ENCODE measurements at places on chromosomes 7 and 10.

DNA sequence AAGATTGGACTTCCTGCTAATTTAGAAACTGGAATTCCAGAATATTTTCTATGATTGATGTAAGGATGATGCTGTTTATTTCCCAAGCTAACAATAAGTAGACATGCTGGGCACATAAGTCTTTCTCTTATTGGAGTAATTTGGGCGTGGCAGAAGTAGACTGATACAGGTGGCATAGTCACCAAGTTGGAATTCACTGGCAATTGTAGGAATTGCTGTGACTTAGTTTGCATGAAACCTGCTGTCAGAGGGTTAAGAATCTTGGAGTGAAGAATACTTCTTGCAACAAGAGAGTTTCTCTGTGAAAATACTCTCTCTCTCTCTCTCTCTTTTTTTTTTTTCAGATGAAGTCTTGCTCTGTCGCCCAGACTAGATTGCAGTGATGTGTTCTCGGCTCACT lies 569.7 kb downstream of the REEP3 start:
- DNase-seq, result no peak

GRCh38 chr10:34905200-34905927 lies 90.3 kb upstream of the PARD3 start:
- DNase-seq, result no peak

DNA sequence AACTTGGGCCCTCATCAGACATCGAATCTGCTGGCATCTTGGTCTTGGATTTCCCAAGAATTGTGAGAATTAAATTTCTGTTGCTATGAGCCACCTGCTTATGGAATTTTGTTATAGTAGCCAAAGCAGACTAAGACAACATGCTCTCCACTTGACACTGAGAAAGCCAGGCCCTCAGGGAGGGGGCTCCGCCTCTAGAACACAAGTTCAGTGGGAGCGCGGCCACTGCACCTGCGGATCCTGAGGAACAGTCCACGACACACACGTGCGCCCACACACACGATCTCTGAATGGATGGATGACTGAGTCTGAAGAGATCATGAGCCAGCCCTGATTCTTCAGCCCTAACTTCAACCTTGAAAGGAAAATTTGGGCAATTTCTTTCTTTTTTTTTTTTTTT lies 73.7 kb downstream of the CTBP2 start:
- DNase-seq, result no peak

- no peak for DNase-seq
Observed at GRCh38 chr7:154907651-154908620, 95.0 kb downstream of the PAXIP1 start.

- peak; percentile 75 for DNase-seq
Observed at GRCh38 chr7:91880413-91881241, at the start of gene MTERF1. MTERF1 (minus strand) TSS chr7:91880702; CDS start chr7:91880083, 619 bp downstream.

- DNase-seq, result peak; percentile 90
Observed at GRCh38 chr10:44125879-44126278, 259.0 kb downstream of the CXCL12 start.

DNA sequence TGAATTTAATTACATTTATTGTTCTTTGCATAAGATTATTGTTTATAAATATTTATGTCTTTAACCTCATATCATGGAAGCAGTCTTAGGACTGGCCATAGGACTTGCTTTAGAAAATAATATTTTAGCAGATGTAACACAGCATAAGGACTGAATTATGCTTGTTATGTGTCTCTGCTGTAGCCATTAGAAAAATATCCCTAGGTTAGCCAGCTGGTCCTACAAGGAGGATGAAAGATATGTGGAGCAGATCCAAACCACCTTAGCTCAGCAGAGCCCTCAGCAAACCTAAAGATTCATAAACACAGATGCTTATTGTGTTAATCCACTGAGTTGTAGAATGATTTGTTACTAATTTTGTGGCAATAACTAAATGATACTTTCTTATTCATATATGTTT lies 166.0 kb upstream of the COL1A2 start:
- DNase-seq, result peak; percentile 4

- DNase-seq, result no peak
Observed at GRCh38 chr10:101250136-101250535, 20.9 kb upstream of the LBX1 start.

GRCh38 chr7:25895792-25896171 lies 256.2 kb upstream of the NFE2L3 start:
- no peak for DNase-seq

DNA sequence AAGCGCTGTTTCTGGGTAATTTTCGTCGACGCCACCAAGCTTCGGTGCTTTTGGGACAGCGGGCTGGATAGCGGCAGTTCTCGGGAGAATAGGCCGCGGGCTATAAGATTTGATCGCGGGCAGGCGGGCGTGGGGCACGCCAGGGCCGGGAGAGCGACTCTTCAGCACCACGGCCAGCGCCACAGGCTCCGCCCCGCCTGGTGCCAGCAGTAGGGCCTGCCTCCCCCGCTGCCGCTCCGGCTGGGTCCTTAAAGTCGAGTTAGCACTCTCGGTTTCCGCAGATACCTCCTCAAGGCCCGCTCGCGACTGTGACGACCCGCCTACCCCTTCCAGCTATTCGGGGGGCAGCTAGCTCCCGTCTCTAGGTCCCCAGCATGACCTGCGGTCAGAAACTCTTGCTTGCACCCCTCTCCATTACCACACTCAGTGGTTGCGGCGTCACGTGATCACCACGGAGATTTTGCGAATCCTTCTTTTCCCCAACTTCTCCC lies 9.4 kb downstream of the NXPH1 start:
- DNase-seq, result no peak

- DNase-seq, result no peak
Observed at GRCh38 chr7:29569648-29570047, 6.0 kb downstream of the PRR15 start.

GRCh38 chr10:109062371-109062770 lies 860.9 kb downstream of the XPNPEP1 start:
- no peak for DNase-seq

DNA sequence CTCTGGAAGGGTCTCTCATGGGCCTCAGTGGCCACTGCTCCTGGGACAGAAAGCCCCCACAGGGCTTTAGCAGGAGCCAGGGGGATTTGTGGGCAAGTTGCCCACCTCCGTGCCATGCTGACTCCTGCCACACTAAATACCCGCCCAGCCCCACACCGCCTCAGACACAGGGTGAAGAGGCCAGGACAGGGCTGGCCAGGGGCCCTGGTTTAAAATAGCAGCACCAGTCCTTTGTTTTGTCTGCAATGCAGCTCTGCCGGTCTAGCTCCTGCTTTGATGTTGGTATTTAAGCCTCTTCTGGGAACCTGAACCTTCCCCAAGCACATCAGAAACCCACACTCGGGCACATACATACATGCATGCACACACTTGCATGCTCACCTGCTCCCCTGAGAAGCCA lies 14.4 kb upstream of the TNRC18 start:
- no peak for DNase-seq

GRCh38 chr10:75043256-75044131 lies 68.0 kb upstream of the SAMD8 start:
- no peak for DNase-seq

GRCh38 chr7:144819566-144819965 lies 16.3 kb downstream of the TPK1 start:
- no peak for DNase-seq

- DNase-seq, result peak; percentile 85
Observed at GRCh38 chr7:73899731-73900142, 38.8 kb downstream of the TMEM270 start.

- DNase-seq, result no peak
Observed at GRCh38 chr10:103636492-103636891, 143.0 kb downstream of the NEURL1 start.

DNA sequence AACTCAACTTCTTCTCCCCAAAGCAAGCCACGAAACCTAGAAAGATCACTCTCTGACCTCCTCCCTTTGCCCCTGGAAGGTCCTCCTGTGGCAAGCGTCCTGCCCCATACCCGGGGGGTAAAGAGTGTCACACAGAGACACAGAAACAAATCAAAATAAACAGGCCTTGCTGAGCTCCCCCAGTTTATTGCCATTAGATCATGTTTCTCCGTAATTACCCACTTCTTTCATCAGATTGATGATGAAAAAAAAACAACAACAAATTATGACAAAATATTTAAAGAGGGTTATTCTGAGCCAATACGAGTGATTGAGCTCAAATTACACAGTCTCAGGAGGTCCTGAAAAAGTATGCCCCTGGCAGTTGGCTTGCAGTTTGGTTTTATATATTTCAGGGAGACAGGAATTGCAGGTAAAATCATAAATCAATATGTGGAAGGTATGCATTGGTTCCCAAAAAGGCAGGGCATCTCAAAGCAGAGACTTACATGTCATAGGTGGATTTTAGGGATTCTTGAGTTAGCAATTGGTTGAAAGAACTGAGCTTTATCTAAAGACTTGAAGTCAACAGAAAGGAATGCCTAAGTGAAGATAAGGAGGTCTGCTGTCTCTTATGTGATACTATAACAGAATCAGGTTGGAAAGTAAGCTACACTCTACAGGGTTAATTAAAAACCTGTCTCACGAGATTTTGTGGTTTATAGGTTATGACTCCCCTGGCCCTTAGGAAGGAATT lies 86.2 kb downstream of the APBB1IP start:
- no peak for DNase-seq

DNA sequence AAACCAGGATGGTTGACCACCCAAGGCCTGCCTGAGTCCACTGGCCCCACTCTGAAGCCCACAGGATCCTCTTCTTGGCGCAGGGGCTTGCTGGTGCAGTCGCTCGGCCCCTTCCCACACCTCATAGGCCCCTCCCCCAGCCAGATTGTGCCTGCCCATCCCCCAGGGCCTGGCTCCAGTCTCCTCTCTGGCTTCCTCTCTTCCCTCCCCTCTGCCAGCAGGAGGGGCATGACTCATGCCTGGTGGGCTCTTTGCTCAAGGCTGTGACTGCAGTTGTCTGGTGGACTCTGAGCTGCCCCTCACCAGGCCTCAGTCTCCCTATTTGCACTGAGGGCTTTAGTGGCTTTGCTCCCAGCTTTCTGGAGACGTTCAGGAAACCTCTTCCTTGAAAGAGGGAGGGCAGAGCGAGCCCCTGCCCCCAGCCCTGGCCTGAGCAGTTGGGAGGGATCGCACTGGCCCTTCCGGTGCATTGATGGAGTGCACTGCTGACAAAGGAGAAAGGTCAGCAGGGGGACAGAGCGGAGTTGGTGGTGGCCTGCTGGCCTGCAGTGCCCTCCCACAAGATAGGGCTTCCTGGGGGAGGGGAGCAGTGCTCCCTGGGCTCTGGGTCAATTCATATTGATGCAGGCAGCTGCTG lies 60.7 kb downstream of the ZMIZ1 start:
- DNase-seq, result no peak

DNA sequence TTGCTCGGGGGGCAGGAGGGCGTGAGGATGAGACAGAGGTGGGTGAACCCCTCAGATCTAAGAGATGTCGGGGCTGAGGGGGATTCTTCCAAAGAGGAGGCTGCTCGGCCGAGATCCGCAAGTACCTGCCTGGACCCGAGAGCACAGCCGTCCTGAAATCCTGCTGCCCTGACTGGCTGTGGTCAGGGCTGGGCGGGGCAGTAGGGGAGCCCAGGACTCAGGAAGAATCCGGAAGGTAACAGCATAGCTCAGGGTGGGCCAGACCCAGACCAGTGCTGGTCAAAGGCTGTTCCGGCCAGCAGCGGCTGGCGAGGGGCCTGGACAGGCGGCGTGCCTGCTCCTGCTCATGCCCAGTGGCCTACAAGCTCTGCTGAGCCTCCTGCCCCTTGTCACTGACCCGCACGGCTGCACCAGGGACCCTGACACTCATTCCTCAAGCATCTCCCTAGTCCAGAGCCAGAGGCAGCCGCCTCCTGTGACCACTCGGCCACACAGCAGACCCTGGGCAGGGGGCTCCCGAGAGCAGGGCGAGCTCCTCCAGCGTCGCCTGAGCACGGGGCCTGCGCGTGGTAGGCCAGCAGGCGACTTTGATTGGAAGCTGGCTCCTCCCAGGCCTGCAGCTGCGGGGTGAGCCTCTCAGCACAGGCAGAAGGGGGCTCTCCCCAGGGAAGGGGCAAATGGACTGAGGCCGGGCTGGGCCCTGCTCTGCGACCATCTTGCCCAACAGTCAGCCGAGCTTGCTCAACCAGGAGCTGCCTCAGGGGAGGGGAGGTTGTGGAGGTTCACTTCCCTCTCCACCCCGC lies 3.1 kb upstream of the ADAP1 start:
- DNase-seq, result no peak

- DNase-seq, result no peak
Observed at GRCh38 chr7:142176901-142177300, 65.4 kb downstream of the MGAM2 start.

DNA sequence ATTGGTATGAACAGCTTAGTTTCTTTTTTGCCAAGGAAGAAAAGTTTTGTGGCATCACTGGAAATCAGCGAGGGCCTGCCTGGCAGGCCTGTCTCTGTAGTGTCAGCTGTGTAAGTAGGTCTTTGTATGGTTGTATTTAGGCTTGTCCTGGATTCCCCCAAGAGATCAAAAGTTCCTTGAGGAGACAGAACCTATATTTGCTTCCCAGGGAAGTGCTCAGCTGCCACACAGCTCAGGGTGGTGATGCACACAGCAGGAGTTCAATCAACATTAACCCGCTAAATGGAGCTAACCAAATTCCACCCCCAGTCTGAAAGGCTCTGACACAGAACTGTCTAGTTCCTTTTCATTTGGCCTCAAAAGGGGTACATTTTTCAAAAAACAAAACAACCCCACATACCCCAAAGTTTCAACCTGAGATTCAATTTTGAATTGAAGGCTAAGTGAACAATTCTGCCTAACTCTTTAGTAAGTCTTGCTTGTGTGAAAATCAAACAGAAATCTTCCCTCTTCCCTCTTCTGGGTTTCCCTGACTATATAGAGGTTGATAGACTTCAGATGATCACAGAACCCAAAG lies 124.4 kb downstream of the CLEC2L start:
- DNase-seq, result no peak

GRCh38 chr10:130985158-130985753 lies 326.3 kb downstream of the TCERG1L start:
- DNase-seq, result no peak

DNA sequence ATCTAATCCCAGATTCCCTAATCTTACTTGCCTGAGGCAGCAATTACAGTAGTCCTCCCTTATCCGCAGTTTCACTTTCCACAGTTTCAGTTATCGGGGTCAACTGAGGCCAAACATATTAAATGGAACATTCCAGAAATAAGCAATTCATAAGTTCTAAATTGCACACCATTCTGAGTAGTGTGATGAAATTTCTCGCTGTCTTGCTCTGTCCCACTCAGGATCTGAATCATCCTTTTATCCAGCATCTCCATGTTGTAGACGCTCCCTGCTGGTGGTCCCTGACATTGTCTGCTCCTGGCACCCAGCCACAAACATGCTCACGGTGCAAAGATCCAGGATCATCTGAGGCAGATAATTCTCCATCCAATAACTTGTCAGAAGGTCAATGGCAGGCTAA lies 128.7 kb upstream of the CXCL12 start:
- DNase-seq, result peak; percentile 50

DNA sequence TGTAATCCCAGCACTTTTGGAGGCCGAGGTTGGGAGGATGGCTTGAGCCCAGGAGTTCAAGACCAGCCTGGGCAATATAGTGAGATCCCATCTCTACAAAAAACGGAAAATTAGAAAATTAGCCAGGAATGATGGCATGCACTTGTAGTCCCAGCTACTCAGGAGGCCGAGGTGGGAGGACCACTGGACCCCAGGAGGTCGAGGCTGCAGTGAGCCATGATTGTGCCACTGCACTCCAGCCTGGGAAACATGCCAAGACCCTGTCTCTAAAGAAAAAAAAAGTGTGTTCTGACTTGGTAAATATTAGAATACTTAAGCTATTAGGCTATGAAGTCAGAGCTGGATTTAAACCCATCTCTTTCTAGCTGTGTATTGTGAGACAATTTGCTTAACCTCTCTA lies 81.0 kb upstream of the KAT6B start:
- no peak for DNase-seq

GRCh38 chr7:28208506-28208905 lies 27.9 kb upstream of the JAZF1 start:
- DNase-seq, result no peak
